Endothelial cell of umbilical vein (primary cell): ENCODE measurements at places on chromosomes 12 and 14.

DNA sequence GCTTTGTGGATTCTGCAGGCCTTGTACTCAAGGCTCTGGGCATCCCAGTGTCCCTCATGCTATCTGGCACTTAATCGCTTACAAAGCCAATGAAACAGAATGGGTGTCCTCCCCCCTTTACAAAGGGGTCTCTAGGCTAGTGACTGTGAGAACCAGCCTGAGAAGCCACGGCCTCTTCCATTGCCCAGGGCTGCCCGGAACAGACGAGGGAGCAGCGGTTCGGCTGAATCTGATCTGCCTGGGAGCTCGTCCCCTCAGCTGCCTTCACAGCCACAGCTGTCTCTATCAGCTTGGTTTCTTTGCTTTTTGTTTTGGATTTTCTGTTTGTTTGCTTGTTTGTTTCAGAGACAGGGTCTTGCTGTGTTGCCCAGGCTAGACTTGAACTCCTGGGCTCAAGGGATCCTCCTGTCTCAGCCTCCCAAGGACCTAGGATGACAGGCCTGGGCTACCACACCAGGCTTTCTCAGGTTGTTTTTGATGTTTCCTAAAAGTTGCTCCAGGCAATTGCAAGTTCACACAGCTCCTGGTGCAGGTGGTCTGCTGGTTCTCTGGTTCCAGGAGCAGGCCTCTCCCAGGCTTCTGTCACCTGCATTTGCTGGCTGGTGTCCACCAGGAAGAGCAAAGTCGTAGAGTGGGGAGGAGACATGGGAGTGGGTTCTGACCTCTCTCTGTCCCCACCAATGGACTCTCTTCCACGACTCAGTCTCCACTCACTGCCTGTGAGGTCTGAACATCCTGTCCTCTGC lies 10.9 kb upstream of the RIN3 start:
- DNase-seq = no peak

GRCh38 chr12:92640691-92641090 lies 62.1 kb upstream of the PLEKHG7 start:
- DNase-seq = no peak

GRCh38 chr12:52212701-52213563 lies 20.1 kb upstream of the KRT7 start:
- DNase-seq = no peak

DNA sequence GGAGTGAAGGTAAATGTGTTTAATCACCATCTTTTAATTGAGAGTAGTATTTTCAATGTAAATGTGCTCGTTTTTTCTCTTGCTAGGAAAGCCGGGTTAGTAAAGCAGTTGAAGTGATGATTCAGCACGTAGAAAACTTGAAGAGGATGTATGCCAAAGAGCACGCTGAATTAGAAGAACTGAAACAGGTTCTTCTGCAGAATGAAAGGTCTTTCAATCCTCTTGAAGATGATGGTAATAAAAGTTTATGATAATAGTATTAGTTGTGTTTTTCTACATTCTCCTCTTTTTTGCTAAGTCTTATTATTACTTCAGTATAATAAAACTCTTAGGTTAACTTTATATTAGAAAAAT lies 93.9 kb downstream of the DNAI7 start:
- DNase-seq = no peak

DNA sequence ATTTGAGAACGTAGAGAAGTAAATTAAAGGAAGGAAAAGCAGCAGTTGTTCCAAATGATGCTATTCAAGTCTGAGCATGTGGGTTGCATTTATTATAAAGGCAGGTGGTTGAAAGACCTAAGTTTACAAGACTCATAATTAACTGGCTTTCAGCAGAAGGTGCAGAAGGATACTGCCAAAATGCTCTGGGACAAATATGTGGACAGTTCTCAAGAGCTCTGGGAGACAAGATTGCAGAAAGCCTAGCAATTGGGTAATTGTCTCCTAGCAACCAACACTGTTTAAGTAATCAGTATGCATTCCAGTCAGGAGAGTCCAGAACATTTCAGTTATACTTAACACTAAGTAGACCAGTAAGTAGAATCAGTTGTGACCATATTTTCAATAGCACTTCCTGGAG lies 131.5 kb downstream of the GPR135 start:
- peak; percentile 81 for DNase-seq

GRCh38 chr14:101780390-101780789 lies 18.9 kb downstream of the PPP2R5C start:
- DNase-seq = no peak

GRCh38 chr12:88420457-88420856 lies 159.8 kb downstream of the KITLG start:
- no peak for DNase-seq

DNA sequence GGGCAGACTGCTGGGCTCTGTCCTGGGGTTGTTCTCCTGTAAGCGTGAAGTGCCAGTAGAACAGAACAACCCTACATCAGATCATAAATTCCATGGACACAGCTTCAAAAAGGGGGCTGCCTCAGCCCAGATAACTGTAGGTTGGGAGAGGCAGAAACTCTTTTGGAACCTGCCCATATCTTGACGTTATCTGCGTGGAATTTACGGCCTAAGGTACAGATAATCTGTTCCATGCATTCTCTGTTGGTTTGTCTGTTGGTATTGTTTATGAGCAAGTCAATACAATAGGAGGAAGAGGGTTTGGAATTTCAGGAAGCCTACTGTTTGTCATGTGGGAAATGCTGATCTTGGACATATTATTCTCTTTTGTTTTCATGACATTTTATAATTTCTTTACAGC lies 36.7 kb downstream of the SLC25A47 start:
- DNase-seq = peak; percentile 95

DNA sequence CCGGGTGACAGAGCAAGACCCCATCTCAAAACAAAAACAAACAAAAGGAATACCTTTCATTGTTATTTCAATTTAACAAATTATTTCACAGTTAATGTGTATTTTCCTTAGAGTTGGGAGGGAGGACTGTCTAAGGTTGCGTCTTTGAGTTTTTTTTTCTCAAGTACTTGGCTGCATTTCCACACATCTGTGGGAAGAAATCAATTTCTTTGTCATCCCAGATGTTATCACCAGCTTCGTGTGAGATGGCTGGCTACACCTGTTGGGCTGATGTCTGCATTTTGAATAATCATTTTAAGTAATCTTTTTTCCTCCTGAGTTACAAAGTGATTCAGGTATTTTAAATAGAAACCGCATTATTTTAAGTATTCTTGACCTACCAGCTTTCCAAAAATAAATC lies 59.4 kb downstream of the EML1 start:
- DNase-seq = no peak

- DNase-seq = no peak
These were observed 27.5 kb downstream of the HVCN1 start for GRCh38 chr12:110661337-110661972.

- DNase-seq = no peak
These were observed 1.5 kb upstream of the KRT7 start for GRCh38 chr12:52231305-52232202.

DNA sequence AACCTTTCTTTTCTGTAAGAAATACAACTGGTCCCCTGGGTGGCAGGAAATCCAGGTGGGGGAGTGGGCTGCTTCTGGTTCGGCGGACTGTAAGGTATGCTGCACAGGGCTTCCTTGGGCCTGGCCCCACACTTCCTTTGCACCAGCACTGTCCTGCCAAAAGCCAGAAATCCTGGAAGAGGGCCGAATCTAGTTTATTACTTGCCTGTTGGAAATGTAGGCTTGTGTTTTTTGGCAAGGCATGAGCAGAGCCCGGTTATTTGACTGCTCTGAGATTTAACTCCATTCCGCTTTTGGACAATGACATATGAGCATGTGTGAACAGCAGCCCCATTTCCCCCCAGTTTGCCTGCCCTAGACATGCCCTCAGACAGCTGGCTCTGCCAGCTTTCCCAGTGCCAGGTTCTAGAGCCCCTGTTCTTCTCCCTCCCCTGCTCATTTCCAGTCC lies 86.6 kb downstream of the BORCS5 start:
- DNase-seq = peak; percentile 85

DNA sequence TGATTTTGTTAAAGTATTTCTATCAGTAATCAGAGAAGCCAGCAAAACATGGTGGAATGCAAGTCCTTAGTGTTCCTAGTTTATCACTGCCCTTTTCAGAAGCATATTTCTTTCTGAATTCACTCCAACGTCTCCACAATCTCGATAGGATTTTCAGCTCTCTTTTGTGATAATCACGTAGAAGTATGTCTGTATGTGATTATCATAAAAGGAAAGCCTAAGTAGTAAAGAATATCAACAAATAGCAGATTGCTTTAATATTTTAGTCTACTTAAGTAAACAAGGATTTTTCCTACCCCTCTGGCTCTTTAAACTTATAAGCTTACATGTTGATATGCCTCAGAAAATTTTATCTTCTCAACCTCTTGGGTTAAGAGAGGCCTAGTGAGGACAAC lies 147.4 kb upstream of the NUDT4 start:
- peak; percentile 10 for DNase-seq

GRCh38 chr12:57604454-57604991 lies at the start of gene DTX3:
DTX3 (plus strand) TSS chr12:57604824; CDS start chr12:57606518, 1,694 bp downstream.
- peak; percentile 18 for DNase-seq

DNA sequence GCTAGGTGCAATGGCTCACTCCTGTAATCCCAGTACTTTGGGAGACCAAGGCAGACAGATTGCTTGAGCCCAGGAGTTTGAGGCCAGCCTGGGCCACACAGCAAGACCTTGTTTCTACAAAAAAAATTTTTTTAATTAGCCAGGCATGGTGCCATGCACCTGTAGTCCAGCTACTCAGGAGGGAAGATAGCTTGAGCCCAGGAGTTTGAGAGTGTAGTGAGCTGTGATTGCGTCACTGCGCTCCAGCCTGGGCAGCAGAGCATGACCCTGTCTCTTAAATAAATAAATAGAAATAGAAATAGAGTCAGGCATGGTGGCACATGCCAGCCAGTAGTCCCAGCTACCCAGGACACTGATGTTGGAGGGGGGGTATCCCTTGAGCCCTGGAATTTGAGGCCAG lies 36.7 kb upstream of the CLIP1 start:
- no peak for DNase-seq

DNA sequence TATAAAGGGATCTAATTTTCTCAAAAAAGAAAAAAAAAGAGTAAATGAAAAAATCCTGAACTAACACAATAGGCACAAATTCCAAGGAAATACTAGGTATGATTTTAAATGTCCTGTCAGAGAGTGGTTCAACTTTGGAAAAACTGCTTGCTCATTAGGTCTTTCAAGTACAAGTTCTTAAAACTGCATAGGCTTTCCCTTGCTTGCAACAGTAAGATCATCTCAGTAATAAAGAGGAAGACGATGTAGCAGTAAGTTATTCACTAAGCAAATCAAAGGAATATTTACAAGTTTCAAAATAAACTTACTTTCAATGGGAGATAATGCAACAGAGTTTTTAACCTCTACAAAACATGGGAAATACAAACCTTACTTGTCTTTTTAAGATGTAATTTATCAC lies 21.6 kb downstream of the CORO1C start:
- no peak for DNase-seq

GRCh38 chr14:89061696-89062095 lies 237.2 kb downstream of the TTC8 start:
- no peak for DNase-seq

DNA sequence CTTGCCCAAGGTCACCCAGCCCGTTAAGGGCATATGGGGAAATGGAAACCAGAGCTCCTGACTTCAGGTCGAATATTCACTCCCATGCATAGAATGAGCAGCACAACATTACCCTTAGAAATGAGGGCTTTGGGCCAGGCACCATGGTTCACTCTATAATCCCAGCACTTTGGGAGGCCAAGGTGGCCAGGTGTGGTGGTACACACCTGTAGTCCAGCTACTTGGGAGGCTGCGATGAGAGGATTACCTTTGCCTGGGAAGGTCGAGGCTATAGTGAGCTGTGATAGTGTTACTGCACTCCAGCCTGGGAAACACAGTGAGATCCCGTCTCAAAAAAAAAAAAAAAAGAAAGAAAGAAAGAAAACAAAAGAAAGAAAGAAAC lies 341.0 kb upstream of the TMPO start:
- no peak for DNase-seq

GRCh38 chr12:14948672-14949071 lies 10.3 kb upstream of the ERP27 start:
- DNase-seq = peak; percentile 93

GRCh38 chr12:106108185-106108835 lies 30.4 kb downstream of the NUAK1 start:
- DNase-seq = no peak

GRCh38 chr12:62347922-62348650 lies 87.9 kb downstream of the USP15 start:
- no peak for DNase-seq

GRCh38 chr14:56061051-56061450 lies 57.2 kb upstream of the PELI2 start:
- DNase-seq = no peak

DNA sequence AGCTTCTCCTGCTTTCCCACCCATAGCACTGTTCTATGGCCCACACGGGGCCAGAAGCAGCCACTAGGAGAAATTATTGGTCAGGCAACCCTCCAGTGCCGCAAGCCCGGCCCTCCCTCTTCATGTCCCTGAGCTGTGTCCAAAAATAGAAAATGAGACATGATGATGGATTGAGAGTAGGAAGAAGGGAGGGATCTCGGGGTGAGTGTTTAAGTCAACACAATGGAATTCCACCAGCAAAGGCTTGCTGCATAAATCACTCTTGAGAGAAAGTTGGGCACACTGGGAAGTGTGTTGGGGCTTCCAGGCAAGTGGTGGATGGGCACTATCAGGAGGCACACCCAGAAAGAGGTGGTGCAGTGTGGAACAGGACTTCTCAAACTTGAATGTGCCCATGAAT lies 94.2 kb downstream of the LLPH start:
- peak; percentile 74 for DNase-seq

DNA sequence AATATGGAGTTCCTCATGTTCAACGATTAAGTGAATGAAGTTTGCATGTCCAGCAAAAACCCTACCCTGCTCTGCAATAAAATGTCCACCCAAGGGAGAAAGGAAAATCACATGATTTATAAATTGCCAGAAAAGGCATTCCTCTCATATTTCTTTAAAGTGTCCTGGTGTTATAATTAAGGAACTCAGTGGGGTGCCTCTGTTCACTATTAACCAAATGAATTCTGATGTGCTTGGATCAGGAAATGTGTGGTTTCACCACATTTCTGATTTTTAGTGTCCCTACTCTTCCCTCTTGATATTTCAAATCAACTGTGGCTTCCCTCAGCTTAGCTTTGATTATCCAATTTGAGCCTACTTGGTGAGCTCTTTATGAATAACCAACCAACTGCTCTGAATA lies 208.1 kb downstream of the PHLDA1 start:
- no peak for DNase-seq

DNA sequence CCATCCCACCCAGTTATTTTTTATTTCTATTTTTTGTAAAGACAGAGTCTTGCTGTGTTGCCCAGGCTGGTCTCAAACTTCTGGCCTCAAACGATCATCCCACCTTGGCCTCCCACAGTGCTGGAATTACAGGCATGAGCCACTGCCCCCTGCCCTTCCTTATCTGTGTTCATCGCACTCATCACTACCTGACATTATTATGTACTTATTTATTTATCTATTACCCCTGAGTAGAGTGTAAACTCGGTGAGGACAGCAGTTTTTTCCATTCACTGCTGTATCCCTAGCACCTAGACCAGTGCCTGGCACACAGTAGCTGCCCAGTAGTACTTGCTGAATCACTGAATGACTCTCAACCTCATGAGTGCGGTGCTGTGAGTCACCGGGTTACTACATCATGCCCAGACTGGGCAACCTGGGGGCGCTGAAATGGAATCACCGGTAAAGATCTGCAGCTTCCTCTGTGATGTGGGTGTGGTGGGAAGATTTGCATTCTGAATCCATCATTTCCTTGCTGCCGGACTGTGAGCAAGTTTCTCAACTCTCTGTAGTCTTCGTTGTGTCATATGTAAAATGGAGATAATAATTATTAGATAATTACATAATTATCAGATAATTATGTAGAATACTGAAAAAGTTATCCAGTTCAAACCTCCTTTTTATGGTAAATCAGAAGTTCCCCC lies 81.9 kb upstream of the USP44 start:
- DNase-seq = peak; percentile 90

GRCh38 chr14:54555651-54556050 lies 11.3 kb upstream of the SAMD4A start:
- DNase-seq = no peak
